Lower lobe of right lung (tissue), 2 donors: ENCODE measurements at places on chromosomes 5 and 9. TPM values are rescaled to one million over a fixed set of nuclear protein-coding genes. Genes with fewer than 3 reads are reported as not detected.

DNA sequence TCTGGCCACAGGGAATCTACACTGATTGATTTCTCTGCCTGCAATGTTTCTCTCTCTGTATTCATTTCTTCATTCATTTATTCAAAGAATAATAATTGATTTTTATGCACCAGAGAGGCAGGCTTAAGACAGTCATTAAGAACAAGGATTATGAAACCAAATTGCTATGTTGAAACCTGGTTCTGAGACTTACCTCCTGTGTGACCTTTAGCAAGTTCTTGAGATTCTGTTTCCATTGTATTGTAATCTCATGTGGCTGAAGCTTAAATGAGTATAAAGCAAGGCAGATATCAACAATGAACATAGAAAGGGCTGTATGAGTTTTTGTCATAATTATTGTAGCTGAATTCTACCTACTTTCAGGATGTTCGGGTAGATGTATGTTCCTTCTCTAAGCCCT lies 129.6 kb upstream of the GRIA1 start:
- H3K27me3 ChIP-seq: no peaks in the 10 kb centered on the region
- no peaks in the 10 kb centered on the region for H3K36me3 ChIP-seq
- no peaks in the 10 kb centered on the region for H3K4me1 ChIP-seq
- no peak overlapping the region for H3K4me3 ChIP-seq
- no peak overlapping the region for H3K27ac ChIP-seq

- DNase-seq: no peak
- H3K27ac ChIP-seq: peak overlapping the region; percentile 78
- H3K27me3 ChIP-seq: peaks cover 8% of the 10 kb centered on the region
- H3K4me3 ChIP-seq: no peak overlapping the region
- no peaks in the 10 kb centered on the region for H3K4me1 ChIP-seq
Measured at GRCh38 chr5:963673-964531, 44.7 kb upstream of the NKD2 start.

DNA sequence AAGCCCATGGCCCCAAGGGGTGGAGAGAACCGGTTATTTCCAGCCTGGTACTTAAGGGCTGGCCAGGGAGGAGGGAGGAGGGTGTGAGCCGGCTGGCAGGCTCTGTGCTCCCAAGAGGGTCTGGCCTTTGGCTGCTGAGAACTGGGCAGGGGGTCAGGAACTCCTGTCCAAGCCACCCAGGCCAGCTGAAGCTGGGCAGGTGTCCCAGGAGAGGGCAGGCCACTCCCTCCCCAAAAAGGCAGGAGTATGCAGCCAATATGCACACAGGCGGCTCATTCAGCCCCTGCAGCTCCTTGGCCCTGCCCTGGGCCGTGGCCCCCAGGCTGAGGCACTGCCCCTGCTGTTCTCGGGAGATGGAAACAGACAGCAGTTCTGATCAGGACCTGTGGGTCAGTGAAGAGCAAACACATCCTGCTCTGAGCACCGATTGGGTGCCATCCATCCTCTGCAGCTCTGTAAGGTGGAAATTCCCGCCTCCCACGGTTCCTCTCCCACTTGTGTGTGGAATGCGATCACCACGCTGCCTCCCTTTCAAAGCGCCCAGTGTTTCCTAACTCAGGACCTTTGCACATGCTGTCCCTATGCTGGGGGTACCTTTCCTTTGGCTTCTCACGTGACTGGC lies 17.1 kb upstream of the KIF12 start:
- H3K27me3 ChIP-seq: peaks cover 3% of the 10 kb centered on the region
- no peak for DNase-seq
- no peak overlapping the region for H3K27ac ChIP-seq
- H3K4me3 ChIP-seq: no peak overlapping the region
- H3K4me1 ChIP-seq: peaks cover 21% of the 10 kb centered on the region
- H3K36me3 ChIP-seq: no peaks in the 10 kb centered on the region

Gene STKLD1
- total RNA-seq: 1.6 TPM

Gene SLC45A2
- not detected for total RNA-seq
